ENCODE measurements at places on chromosomes 1 and 21. TPM values are rescaled to one million over a fixed set of nuclear protein-coding genes. Genes with fewer than 3 reads are reported as not detected.

The CFHR4 gene
- polyA plus RNA-seq = not detected

DNA sequence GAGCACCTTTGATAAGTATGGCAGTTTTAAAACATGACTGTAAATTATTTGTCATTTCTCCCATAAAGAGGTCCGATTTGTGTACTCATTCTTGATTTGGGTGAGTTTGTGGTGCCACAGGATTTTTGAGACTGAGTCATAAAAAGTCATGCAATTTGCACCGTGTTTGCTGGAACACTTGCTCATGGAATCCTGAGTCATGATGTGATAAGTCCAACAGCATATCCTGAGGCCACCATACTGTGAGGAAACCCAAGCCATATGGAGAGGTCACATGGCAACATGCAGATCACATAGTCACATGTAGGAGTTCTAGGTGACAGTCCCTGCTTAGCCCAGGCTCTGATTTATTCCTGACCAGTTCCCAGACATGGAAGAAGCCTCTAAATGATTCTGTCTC lies 40.8 kb upstream of the PRRX1 start:
- DNase-seq = no peak

- DNase-seq = no peak
Measured at GRCh38 chr1:53068314-53069099, 6.5 kb downstream of the PODN start.

DNA sequence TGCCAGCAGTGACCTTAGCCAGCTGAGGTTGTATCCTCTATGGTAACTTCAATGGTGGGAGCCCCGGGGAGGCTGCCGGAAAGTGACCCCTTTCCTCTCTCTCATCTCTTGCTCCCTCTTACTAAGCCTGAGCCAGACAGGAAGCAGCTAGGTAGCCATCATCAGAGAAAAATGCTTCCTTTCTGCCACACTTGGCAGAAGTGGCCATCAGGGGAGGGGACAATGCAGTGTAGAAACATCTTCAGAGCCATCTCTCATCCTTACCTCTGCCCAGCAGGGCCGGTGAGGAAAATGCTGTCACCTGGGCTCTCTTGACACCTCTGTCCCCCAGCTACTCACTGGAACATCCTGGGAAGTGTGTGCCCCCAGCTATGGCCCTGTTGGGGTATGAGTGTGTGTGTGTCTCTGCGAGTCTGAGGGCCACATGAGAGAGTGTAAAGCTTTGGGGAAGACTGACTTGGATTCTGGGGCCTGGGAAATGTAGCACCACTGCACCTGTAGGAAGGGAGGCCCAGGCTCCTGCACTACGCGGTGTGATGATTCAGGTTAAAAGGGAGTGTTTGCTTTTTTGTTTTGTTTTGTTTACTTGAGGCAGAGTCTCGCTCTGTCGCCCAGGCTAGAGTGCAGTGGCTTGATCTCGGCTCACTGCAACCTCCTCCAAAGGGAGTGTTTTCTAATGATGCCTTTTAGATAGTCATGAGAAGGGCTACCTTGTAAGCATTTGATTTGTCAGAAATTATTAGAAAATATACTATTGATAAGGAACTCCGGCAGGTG lies 48.7 kb upstream of the CNTN2 start:
- DNase-seq = no peak

The NBPF10 gene
- polyA plus RNA-seq = 4.3 TPM

GRCh38 chr1:59033761-59034160 lies 249.9 kb upstream of the JUN start:
- DNase-seq = no peak

DNA sequence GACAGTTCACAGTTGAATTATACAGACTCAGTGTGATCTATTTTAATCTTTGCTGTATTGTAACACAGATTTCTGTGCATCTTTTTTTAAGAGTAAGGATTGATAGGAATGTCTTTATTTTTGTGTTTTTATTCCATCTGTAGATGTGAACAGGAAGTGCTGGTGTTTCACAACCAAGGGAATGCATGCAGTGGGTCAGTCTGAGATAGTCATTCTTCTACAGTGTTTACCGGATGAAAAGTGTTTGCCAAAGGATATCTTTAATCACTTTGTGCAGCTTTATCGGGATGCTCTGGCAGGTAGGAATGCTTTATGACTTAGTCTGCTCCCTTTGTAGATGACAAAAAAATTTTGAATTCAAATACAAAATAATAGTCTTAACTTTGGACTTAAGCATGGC lies 84.5 kb downstream of the CC2D1B start:
- no peak for DNase-seq

DNA sequence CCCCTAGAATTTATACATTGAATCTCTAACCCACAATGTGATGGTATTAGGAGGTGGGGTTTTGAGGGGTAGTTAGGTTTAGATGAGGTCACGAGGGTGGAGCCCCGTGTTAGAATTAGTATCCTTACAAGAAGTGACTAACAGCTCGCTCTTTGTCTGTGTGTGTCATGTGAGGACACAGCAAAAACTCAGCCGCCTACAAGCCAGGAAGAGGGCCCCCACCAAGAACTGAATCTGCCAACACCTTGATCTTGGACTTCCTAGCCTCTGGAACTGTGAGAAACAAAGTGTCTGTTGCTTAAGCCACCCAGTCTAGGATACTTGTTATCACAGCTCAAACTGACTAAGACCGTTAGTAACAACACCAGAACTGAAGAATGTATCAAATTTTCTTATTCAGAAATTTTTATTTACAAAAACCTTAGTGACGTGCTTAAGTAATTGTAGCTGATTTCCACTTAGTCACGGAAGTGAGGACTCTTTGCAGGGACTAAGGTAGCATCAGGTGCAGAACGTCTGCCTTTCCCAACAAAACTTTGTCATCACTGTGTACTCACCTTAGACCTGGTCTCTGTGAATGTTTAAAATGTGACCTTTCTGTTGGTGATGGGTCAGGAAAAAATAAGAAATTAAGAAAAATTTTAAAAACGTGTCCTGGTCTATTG lies 24.5 kb upstream of the LRRC8C start:
- DNase-seq = no peak

DNA sequence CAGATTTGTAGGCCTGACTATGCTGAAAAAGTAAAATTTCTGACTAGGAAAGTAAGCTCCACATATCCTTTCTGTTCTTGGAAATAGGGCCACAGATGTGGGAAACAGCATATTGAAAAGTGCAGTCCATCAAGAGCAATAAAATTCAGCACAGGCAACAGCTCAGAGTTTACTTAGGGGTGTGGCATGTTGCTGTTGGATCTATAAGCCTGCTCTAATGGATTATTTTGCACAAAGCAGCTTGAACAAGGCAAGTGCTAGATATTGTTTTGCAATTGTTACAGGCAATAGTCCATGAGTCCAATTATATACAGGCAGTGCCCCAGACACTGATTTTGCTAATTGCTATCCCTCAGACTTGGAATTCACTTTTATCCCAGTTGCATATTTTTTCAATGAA lies 289.8 kb upstream of the SNX7 start:
- no peak for DNase-seq

DNA sequence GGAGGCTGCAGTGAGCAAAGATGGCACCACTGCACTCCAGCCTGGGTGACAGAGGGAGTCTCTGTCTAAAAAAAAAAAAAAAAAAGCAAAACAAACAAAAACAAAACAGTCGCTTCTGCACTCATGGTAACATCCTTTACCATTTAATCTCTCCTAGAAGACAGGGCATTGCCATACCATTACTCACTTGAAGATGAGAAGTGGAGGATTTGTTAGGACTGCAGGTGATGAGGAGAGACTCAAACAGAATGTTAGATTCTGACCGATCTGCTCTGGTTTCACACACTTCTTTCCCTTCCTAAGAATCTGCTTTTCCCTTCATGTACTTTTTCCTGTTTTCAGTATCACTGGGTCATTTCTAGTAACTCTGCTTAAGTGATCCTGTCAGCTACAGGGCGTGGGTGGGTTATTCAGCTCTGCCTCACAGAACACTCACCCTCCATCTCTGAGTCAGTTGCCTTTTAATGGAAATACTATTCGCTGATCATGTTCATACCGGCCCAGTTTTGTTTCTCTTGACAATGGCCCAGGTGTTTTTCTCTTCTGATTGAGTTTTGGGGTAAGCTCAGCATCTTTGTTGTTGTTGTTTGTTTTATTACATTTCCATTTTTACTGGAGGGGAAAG lies 148.0 kb upstream of the ERG start:
- DNase-seq = no peak

The TMEM79 gene
- polyA plus RNA-seq = 5.9 TPM

The OR4F16 gene
- not detected for polyA plus RNA-seq

DNA sequence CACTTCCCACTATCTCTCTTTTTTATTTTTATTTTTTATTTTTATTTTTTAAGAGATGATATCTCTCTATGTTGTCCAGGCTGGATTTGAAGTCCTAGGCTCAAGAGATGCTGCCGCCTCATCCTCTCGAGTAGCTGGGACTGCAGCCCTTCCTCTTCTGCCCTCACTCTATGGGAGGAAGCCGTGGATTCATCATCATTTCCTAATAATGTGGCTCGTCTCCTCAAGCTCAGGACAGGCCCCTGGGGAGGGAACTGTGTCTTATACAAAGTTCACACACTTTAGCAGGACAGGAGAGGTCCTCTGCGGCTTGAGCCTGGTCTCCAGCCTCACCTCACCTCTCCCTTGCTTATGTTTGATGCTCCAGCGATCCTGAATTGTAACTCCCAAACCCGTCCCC lies 16.5 kb upstream of the IFFO2 start:
- no peak for DNase-seq

The FAM151A gene
- 32.2 TPM for polyA plus RNA-seq

- DNase-seq = no peak
Measured at GRCh38 chr1:171652234-171652822, at the start of gene MYOC. TSS of gene MYOC (minus strand) at chr1:171652688. CDS start at chr1:171652611, 77 bp downstream.

The HTR6 gene
- polyA plus RNA-seq = 1.6 TPM

- no peak for DNase-seq
Measured at GRCh38 chr1:41481109-41481775, 3.2 kb downstream of the EDN2 start.

DNA sequence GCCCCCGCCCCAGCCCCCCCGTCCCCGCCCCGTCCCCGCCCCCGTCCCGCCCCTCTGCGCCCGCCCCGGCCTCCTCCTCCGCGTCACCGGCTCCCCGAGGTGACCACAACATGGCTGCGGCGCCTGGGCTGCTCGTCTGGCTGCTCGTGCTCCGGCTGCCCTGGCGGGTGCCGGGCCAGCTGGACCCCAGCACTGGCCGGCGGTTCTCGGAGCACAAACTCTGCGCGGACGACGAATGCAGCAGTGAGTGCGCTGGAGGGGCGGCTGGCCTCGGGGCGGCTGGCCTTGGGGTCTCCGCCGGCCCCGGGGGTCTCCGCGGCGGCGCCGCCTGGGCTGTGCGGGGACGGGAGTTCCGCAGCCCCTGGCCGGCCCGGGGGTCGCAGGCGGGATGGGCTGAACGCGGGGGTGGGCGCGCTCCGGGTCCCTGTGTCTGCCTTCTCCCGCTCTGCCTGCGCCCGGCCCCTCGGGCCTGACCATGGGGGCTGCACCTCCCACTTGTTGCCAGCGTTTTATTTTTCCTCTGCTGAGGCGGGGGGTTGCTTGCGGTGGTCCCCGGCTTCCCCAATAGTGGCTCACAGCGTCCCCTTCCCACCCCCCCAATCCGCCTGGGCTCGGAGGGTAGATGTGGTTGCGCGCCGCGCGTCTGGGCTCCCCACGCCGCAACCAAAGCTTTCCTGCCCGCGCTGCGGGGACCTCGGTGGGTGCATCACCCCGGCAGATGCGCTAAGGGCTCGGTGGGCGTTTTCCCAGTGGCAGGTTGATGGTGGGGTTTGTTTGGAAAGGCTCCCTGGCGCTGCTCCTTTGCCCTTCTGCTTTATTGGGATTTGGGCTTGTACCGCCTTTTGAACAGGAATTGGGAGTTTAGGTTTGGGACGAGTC lies at the start of gene MIA3:
MIA3 (plus strand) TSS at position 97 of the 879 bp plus-strand sequence; CDS start at position 111, 14 bp downstream.
- DNase-seq = peak; percentile 58

The UTS2 gene
- not detected for polyA plus RNA-seq

DNA sequence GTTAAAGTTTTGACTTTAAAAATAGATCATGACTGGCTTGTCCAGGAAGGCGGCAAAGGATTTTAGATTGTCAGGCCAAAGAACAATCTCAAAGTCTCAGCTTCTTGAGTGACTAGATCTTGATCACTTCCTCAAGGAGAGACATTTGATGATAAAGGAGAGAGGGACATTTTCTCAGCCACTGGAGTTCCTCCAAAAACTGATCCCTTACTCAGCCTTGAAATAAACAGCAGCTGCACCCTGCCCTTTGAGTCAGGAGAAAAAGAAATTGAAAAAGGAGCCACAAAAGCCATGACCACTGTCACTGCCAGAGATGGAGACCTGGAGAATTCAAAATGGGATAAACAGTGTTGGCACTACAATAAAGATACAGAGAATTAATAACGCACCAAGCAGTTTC lies 288.4 kb upstream of the PRMT6 start:
- DNase-seq = no peak

DNA sequence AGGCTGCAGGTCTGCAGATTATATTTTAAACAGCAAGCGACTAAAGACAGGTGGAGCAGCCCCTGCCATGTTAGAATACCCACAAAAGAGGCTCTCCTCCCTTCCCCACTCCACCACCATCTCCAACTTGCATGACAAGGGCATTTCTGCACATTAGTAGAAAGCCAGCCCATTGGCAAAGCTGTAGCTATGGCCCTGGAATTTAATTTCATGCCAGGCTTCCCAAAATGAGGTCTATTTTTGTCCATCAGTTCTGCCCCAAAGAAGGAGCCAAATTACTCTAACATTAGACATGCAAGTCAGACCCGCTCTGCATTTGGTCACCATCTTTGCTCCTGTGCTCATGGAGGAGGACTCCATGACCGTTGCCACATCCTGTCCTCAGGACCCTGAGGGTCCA lies 115.2 kb downstream of the LAMC2 start:
- DNase-seq = no peak

The F13B gene
- polyA plus RNA-seq = 0.13 TPM

GRCh38 chr1:3945222-3945621 lies 45.1 kb upstream of the C1orf174 start:
- DNase-seq = no peak

DNA sequence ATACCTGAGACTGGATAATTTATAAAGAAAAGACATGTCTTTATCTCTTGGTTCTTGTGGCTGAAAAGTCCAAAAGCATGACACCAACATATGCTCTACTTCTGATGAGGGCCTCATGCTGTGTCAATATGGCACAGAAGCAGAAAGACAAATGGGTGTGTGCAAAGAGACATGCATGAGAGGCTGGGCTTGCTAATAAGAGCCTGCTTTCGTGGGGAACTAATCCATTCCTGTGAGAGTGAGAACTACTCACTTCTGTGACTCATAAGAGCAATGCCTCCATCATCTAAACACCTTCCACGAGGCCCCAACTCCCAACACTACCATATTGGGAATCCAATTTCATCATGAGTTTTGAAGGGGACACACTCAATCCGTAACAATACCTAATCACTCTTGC lies 340.0 kb upstream of the DUSP10 start:
- no peak for DNase-seq

DNA sequence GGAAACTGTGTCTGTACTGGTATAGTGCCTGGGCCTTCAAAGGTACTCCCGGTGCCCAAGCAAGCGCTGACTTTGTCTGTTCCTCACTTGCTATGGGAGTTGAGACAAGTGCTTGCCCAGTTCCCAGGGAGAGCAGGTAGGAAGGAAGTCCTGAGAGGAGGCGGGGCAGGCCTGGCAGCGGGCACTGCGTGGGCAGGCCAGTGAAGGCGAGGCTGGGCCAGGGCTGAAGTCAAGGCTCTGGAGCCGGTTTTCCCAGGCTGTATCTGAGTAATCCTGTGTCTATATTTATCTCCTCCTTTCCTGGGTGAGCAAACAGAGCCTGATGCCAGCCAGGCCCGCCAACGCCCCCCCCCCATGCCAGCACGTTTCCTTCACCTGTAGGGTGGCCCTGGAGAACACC lies 15.9 kb upstream of the EDN2 start:
- DNase-seq = no peak

The DEPDC1 gene
- polyA plus RNA-seq = 22.3 TPM

The TADA1 gene
- polyA plus RNA-seq = 29.1 TPM

GRCh38 chr1:45370575-45370974 lies 30.3 kb upstream of the MUTYH start:
- no peak for DNase-seq

The SMCP gene
- not detected for polyA plus RNA-seq
